Islet precursor cell (in vitro differentiated cells): ENCODE measurements at places on chromosomes 7 and 10.

- DNase-seq = no peak
These were observed 636.2 kb upstream of the LRRN3 start for GRCh38 chr7:110454713-110455112.

GRCh38 chr10:44619975-44620374 lies 235.1 kb upstream of the CXCL12 start:
- no peak for DNase-seq

DNA sequence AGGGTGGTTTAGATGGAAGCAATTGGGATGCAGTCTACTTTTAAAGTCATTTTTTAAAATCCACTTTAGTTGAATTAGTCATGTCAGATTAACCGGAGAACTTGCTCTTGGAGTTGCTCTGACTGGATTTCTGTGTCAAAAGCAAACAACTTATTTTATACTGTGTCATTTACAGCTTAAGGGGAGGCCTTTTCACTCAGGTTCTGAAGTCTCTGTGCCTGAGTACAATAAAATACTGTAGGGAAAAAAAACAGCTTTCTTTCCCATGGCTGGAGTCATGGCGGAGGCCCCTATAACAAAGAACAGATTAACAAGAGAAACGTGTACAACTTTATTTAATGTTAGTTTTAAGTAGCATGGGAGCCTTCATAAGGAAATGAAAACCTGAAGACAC lies 39.2 kb upstream of the MSRB2 start:
- no peak for DNase-seq

- DNase-seq = no peak
These were observed 183.5 kb upstream of the CDCA7L start for GRCh38 chr7:22129166-22129565.

DNA sequence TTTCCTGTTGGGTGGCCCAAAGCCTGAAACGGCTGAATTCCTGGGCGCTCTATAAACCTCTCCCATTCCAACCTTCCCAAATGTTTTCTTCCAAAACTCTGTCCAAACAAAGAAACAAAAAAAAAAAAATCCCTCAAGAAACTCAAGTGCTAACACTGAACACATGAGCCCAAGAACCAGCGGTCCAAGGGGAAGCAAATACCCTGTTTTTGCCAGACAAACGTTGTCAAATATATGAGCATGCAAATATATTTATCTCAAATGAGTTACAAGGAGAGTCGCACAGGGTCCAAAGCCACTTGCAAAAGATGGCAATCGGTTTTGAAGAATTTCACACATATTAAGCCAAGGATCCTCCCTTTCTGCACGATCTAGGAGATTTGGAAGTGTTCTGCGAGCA lies 23.3 kb upstream of the EMX2 start:
- DNase-seq = peak; percentile 23

DNA sequence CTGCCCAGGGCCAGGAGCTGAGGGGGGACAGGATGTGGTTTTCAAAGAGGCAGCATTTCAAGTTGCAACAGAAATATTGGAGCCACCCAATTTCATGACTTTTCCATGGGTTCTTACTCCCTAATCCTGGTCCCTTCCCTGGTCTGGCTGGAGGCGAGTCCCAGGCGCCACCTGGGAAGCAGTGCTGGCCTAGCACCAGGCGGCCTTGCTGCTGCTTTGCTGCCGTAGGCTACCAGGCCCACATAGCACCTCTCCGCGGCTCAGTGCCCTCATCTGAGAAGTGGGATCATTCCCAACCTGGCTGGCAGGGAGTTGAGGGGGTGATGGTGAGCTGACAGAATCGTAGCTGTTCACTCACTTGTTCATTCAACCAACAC lies 33.7 kb downstream of the ZMIZ1 start:
- DNase-seq = peak; percentile 66

- no peak for DNase-seq
These were observed 56.5 kb upstream of the EEPD1 start for GRCh38 chr7:36096460-36097095.

- peak; percentile 92 for DNase-seq
These were observed at the start of gene CLIP2 for GRCh38 chr7:74289018-74289658. CLIP2 (plus strand) TSS chr7:74289407; CDS start chr7:74317547, 28,140 bp downstream.

DNA sequence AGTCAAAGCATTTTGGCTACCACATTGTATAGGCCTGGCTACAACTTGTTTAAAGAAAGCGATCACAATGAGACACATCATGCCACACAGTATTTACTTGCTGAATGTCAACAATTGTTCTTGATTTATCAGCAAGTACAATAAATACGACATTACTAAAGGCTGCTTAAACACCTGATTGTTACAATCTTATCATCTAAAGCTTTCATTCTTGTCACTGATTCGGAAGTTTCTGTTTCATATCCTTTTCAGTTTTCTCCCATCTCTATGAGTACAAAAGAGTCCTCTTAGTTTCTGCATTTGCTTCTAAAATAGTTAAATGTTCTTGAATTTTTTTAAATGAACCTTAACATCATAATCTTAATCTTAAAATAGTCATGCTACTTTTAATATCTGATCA lies 128.1 kb upstream of the LRRN3 start:
- no peak for DNase-seq

GRCh38 chr10:124641282-124642087 lies 102.7 kb downstream of the FAM53B start:
- DNase-seq = no peak

DNA sequence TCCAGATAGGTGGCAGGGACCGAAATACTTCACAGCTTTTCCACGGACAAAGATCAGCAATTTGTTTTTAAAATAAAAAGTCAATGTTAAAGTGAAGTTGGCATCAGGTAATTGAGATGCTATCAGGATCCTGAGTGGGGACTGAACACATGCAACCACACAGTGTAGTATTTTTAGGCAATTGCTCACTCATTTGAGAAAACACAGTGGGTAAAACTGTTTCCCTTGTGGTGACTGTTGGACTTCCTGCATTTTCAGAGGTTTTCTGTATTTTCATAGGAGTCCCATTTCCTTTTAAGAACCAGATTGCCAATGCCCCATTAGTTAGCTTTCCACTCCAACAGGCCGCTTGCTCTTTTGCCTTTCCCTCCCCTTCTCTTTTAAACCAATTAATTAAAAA lies 159.5 kb upstream of the ZNF32 start:
- no peak for DNase-seq

GRCh38 chr10:17066000-17066399 lies 63.6 kb downstream of the CUBN start:
- no peak for DNase-seq

DNA sequence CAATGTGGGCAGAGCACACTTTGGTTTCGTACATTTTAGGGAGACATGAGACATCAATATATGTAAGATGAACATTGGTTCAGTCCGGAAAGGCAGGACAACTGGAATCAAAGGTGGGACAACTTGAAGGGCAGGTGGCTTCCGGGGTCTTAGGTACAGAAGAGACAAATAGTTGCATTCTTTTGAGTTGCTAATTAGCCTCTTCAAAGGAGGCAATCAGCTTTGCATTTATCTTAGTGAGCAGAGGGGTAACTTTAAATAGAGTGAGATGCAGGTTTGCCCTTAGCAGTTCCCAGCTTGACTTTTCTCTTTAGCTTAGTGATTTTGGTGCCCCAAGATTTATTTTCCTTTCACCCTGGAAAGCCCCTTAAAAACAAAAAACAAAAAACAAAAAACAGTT lies 21.3 kb downstream of the ZNF487 start:
- no peak for DNase-seq

DNA sequence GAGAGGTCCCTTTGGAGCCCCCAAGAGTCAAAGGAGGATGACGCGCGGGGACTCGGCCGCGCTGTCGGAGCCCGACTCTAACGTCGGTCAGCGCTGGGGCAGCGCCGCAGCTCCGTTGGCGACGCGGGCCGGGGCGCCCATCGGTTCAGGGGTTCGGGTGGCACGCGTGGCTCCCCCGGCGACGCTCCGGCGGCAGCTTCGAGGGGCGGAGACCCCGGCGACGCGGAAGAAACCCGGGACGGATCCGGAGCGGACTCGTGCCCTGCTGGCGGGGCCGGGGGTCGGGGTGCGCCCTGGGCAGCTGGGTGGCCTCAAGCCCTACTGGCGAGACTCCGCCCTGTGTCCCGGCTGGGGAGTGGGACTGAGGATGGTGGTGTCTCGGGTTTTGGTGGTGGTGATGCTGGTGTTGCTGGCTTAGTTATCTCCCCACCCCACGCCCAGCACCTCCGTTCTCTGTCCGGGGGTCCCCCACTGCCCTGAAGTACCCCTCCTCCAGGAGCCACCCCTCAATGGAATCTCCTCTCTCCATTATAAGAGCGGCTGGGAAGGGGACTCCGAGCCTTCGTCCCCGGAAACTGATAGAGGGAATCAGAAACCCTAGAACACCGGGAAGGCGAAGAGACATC lies at the start of gene NAT16:
NAT16 (minus strand) TSS at position 164 of the 626 bp plus-strand sequence. CDS start 5,486 bp downstream, outside the sequence.
- no peak for DNase-seq

- DNase-seq = no peak
These were observed 10.3 kb downstream of the PWWP2B start for GRCh38 chr10:132407243-132407746.
